ENCODE measurements at places on chromosomes 3 and 15. TPM values are rescaled to one million over a fixed set of nuclear protein-coding genes. Genes with fewer than 3 reads are reported as not detected.
A peak's percentile ranks its signal among the peaks of the same experiment; 100 is the strongest.

DNA sequence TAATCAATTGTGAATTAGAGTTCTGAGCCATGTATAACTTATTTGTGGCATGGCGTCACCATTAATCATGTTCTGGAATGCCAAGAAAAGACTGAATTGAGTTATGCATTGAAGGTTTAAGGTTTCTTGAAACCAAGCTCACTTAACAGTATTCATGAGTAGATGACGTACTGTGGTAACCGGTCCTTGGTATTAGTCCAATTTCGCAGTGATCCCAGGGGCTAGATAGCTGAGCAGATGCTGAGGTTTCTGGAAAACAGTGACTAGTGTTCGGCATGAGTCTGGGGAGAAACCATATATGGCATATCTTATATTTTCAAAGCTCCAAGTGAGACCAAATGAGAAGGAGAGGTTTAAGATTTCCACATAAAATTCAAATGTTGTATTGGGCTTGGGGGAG, 218.3 kb upstream of the LYSMD4 start:
- no peak overlapping the region for H3K27ac ChIP-seq
- DNase-seq, result no peak
- H3K27me3 ChIP-seq, result no peaks in the 10 kb centered on the region
- H3K4me3 ChIP-seq, result no peak overlapping the region
- no peaks in the 10 kb centered on the region for H3K4me1 ChIP-seq
- H3K36me3 ChIP-seq, result no peaks in the 10 kb centered on the region

DNA sequence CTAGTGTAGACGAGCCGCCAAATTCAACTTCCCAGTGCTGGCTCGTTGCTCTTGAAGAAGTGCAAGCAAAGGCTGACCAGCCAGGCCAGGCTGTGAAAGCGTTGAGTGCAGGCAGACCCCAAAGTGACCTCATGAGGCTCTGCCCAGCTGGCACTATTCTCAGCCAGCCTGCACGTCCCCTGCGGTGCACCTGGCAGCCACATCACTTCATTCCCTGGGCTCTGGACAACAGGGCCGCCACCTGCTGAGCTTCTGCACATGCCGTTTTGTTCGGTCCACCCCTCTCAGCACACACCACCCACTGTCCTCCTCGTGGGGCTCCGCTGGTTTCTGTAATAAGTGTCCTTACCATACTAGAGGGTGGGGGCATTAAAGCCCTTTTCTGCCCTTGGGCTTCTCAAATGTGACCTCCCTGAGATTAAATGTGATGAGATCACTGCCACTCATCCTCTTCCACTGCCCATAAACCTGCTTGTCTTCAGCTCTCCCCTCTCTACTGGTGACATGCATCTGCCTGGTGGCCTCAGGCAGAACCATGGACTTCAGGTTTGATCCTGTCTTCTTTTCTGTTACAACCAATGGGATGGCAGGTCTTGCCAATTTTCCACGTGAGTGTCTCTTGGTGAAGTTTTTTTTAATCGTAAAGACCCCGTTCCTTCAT, 6.1 kb downstream of the RASGRF1 start:
- no peak overlapping the region for H3K4me3 ChIP-seq
- H3K36me3 ChIP-seq, result no peaks in the 10 kb centered on the region
- H3K27ac ChIP-seq, result no peak overlapping the region
- H3K4me1 ChIP-seq, result no peaks in the 10 kb centered on the region
- no peak for DNase-seq

Gene TMEM89
- not detected for total RNA-seq

DNA sequence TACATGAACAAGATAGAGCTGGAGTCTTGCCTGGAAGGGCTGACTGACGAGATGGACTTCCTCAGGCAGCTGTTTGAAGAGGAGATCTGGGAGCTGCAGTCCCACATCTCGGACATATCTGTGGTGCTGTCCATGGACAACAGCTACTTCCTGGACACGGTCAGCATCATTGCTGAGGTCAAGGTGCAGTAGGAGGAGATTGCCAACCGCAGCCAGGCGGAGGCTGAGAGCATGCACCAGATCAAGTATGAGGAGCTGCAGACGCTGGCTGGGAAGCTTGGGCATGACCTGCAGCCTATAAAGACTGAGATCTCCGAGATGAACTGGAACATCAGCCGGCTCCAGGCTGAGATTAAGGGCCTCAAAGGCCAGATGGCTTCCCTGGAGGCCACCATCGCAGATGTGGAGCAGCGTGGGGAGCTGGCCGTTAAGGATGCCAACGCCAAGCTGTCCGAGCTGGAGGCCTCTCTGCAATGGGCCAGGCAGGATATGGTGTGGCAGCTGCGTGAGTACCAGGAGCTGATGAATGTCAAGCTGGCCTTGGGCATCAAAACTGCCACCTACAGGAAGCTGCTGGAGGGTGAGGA, 5.5 kb upstream of the LARP6 start:
- no peaks in the 10 kb centered on the region for H3K27me3 ChIP-seq
- H3K4me1 ChIP-seq, result no peaks in the 10 kb centered on the region
- no peak overlapping the region for H3K27ac ChIP-seq
- no peak for DNase-seq

DNA sequence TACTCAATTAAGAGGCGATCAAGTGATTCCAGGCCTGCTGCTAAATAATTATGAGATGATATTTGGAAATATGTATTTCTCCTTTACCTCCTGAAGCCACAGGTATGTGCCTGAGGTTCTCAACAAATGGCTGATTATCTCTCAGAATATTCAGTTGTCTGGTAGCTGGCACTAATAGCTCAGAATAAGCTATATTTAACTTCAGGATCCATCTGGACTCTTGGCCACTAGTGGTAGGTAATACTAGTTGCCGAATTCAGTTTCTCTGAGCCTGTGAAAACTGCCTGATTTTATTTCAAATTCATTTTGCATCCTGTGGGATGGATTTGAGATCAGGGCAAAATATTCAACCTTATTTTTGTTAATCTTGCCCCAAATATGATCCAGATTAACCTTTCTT, 499.0 kb downstream of the DIPK2A start:
- no peak overlapping the region for H3K4me3 ChIP-seq
- DNase-seq, result no peak
- no peaks in the 10 kb centered on the region for H3K36me3 ChIP-seq
- no peak overlapping the region for H3K27ac ChIP-seq
- no peaks in the 10 kb centered on the region for H3K27me3 ChIP-seq
- no peaks in the 10 kb centered on the region for H3K4me1 ChIP-seq

GRCh38 chr3:127646501-127647046, 17.6 kb downstream of the PODXL2 start:
- DNase-seq, result peak; percentile 83
- H3K36me3 ChIP-seq, result no peaks in the 10 kb centered on the region
- no peak overlapping the region for H3K4me3 ChIP-seq

GRCh38 chr3:47870156-47870555, 67.2 kb downstream of the DHX30 start:
- no peaks in the 10 kb centered on the region for H3K4me1 ChIP-seq
- H3K4me3 ChIP-seq, result no peak overlapping the region
- DNase-seq, result no peak
- no peaks in the 10 kb centered on the region for H3K27me3 ChIP-seq
- H3K27ac ChIP-seq, result no peak overlapping the region

DNA sequence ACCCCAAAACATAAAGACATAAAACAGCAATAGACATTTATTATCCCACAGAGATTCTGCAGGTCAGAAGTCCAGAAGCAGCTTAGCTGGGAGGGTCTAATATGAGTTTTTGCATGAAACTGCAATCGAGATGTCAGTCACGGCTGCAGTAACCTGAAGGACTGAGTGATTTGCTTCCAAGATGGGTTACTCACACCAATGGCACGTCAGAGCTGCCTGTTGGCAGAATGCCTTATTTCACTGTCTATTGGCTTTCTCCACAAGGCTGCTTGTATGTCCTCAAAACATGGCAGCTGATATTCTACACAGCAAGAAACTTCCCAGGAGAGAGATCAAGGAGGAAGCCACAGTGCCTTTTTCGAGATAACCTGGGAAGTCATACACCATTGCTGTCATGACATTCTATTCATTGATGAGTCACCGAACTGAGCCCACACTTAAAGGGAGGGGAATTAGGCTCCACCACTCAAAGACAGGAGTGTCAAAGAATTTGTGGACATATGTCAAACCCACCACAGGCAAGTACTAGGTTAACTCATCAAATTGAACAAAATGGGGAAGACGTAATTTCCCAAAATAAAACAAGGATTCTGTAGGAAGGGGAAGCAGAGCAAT, 122.2 kb downstream of the SYNPR start:
- DNase-seq, result no peak
- H3K27ac ChIP-seq, result no peak overlapping the region
- H3K4me1 ChIP-seq, result no peaks in the 10 kb centered on the region
- no peaks in the 10 kb centered on the region for H3K27me3 ChIP-seq
- no peak overlapping the region for H3K4me3 ChIP-seq

- H3K27me3 ChIP-seq, result no peaks in the 10 kb centered on the region
- H3K27ac ChIP-seq, result peak overlapping the region; percentile 92
- peaks cover 32% of the 10 kb centered on the region for H3K36me3 ChIP-seq
- no peak for DNase-seq
- H3K4me1 ChIP-seq, result peaks cover 14% of the 10 kb centered on the region
These were observed 389 bp downstream of the ARPC4 start for GRCh38 chr3:9793161-9793781.

GRCh38 chr3:45003859-45004258, 22.2 kb upstream of the CLEC3B start:
- H3K36me3 ChIP-seq, result no peaks in the 10 kb centered on the region
- DNase-seq, result no peak
- H3K4me1 ChIP-seq, result no peaks in the 10 kb centered on the region
- H3K27me3 ChIP-seq, result no peaks in the 10 kb centered on the region

DNA sequence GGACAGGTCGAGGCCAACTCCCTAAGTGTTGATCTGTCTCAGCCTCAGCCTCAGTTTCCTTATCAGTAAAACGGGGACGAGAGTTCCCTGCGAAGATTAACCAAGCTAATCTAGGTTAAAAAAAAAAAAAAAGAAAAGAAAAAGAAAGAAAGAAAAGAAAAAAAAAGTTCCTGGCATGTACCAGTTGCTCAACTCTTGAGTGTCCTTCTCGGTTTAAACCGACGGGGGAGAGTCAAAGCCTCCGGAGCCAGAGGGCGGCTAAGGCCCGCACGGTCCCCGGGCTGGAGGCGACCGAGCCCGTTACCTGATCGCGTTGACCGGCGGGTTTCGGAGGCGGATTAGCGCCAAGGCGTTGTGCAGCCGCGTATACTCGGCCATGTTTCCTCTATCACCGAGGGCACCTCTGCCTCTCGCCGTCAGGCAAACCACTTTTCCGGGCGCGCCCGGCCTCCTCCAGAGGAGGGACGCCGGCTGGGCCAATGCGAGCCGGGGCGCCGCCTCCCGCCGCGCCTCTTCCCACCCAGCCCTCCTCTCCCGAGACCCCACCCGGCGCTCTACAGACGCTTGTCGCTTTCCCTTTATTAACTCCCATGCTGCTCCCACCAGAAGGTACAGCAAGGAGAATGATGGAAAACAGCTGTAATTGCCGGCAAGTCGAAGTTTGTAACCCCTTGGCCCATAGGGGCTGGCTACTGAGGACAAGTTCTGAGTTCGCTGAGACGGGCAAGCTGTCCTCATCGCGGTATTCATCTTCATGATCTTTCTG, at the start of gene EHHADH:
EHHADH (minus strand) TSS at position 405 of the 766 bp plus-strand sequence; CDS start at position 378, 27 bp downstream.
- H3K36me3 ChIP-seq, result no peaks in the 10 kb centered on the region
- peak; percentile 94 for DNase-seq
- H3K27ac ChIP-seq, result peak within 1 kb of the TSS; percentile 81

GRCh38 chr15:48334260-48334659, 3.0 kb downstream of the DUT start:
- peaks cover 7% of the 10 kb centered on the region for H3K4me1 ChIP-seq
- H3K27ac ChIP-seq, result no peak overlapping the region
- H3K27me3 ChIP-seq, result no peaks in the 10 kb centered on the region
- no peak for DNase-seq
- no peak overlapping the region for H3K4me3 ChIP-seq
- H3K36me3 ChIP-seq, result peaks cover 14% of the 10 kb centered on the region

- no peaks in the 10 kb centered on the region for H3K27me3 ChIP-seq
- H3K4me1 ChIP-seq, result no peaks in the 10 kb centered on the region
- H3K4me3 ChIP-seq, result no peak overlapping the region
- DNase-seq, result no peak
These were observed 25.4 kb downstream of the HES1 start for GRCh38 chr3:194161131-194162045.
